ENCODE measurements at places on chromosomes 6 and 20.

DNA sequence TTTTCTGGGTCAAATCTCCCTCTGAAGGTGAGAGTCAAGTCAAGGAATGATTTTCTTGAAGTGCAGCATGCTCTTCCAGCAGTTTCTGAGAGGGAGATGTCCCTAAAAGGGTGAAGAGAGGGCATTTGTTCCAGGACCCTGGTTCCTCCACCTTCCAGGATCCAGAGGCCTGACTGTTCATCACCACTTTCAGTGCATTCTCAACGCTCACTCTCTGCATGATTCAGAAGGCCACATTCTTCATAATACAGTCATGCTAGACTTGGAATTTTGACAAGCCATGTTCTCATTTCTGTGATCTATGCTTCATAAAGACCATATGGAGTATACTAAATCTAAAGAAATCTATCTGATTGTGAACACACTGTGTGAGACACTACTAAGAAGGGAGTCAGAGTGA is 85.1 kb downstream of the PDE7B start:
- peak; percentile 99 for DNase-seq

DNA sequence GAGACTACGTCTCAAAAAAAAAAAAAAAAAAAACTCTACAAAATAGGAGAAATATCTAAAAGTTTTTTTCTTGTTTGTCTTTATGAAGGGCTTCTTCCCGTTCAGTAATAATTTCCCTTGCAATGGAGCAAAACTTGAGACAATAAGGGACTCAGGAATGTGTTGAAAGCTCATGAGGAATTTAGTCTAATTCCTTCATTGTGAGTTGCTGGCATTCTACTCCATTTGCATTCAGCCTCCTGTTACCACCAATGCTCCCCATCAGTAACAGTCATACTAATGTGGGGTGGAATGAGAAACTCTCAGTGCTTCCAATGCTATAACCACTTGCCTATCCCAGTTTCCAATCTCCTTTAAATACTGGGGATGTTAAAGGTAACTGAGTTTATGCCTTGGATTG is 576.7 kb upstream of the AGPAT4 start:
- DNase-seq: peak; percentile 78

- no peak for DNase-seq
Observed at GRCh38 chr6:40520678-40521077, 66.5 kb downstream of the LRFN2 start.

DNA sequence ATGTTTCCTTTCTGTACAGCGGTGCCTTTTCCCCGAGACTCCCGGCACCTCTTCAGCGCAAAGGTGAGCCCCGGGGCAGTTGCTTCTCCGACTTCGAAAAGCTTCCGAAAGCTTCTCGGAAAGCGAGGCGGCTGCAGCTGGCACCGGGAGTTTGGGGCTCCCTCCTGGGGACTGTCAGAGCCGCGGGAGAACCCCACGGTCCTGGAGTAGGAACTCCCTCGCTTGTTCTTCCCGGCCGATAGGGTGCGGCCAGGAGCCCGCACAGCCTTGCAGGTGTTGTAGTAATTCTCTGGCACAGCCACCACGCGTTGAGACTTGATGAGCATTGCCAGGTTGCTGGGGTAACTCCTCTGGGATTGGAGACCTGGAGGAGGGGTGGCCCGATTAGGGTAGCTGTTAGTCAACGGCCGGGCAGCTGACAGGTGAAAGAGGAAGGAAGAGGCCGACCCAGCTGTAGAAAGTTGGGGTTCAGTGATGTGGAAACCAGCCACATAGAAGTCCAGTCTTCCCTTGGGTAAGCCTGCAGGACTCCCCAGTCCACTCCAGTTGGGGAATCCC is 721 bp downstream of the KDM1B start:
- peak; percentile 33 for DNase-seq

DNA sequence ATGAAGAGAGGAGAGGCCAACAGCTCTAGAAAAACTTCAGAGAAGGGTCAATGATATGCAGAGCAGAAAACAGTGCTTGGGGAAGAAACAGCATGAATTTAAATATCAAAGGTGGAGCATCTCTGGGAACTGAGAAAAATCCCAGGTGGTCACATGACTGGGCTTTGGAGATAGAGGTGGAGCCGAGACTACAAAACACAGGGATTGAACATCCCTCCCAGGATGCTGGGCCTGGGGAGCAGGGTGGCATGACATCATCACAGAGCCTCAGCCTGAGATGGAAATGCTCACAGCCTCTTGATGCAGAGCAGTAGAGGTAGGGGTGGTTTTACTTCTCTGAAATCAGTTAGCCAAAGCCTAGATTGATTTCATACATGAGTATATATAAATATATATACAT is 529.5 kb downstream of the PRKN start:
- DNase-seq: no peak

- DNase-seq: peak; percentile 55
Observed at GRCh38 chr20:5844063-5844681, 94.0 kb downstream of the SHLD1 start.

- DNase-seq: no peak
Observed at GRCh38 chr6:90650041-90650940, 63.4 kb upstream of the MAP3K7 start.

DNA sequence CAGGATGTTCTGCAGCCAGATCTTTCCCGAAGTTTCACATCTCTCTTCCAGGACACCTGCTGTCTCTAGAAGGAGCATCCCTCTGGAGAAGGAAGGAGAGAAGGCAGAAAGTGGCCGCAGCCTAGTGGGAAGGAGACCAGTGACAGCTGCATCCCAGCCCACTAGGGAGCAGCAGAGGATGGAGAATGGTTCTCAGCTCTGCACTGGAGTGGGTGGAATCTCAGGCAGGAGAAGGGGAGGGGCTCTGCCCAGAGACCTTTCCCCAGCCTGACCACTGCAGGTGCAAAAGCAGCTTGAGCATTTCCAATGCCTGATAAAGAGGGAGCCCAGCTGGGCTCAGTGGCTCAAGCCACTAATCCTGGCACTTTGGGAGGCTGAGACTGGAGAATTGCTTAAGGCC is 32.3 kb downstream of the NCR2 start:
- peak; percentile 45 for DNase-seq

- DNase-seq: peak; percentile 95
Observed at GRCh38 chr20:41177636-41178035, 40.3 kb downstream of the PLCG1 start.

DNA sequence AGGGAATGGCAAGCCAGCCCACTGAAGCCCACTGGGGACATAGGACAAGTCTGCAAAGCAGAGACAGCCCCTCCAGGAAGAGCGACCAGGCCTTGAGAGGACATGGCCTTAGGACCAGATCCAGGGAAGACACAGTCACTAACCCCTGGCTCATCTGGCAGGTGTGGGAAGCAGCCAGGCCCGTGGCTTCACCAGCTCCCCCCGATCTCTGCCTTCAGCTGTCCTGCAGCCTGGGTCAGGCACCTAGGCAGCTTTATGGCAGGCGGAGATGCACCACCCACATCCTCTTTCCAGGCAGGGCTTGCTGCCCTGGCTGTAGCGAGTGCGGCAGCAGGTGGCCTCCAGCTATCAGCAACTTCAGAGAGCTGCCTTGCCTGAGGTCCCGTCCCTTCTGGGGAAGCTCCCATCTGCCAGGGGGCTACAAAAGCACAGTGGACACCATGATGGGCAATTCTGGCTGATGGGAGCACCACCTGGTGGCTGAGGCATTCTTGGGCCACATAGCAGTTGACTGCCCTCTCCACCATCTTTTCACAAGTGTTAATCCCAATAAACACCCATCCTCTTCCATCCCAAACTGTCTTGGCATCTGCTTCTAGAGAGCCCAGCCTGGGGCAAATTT is 85.8 kb downstream of the DZANK1 start:
- no peak for DNase-seq

GRCh38 chr6:56708810-56709597 is 66.3 kb upstream of the DST start:
- DNase-seq: peak; percentile 71

DNA sequence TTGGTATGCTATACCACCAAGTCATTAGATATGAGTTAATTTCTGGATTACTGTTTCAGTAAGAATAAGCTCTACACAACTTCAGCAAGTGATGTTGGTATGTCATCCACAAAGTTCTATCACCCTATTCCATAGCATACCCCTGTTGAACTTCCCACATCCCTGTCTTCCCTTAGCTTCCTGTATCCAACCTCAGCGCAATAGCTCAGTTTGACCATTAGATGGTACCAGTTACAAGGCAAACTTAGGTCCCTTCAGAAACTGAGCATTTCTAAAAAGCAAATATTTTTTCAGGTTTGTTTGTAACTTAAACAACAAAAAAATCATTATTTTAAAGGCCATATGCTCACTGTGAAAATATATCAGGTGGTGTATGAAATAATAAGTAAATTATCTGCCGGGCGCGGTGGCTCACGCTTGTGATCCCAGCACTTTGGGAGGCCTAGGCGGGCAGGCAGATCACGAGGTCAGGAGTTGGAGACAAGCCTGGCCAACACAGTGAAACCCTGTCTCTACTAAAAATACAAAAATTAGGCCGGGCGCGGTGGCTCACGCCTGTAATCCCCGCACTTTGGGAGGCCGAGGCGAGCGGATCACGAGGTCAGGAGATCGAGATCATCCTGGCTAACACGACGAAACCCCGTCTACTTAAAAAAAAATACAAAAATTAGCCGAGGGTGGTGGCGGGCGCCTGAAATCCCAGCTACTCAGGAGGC is 8.8 kb upstream of the MOG start:
- peak; percentile 25 for DNase-seq

DNA sequence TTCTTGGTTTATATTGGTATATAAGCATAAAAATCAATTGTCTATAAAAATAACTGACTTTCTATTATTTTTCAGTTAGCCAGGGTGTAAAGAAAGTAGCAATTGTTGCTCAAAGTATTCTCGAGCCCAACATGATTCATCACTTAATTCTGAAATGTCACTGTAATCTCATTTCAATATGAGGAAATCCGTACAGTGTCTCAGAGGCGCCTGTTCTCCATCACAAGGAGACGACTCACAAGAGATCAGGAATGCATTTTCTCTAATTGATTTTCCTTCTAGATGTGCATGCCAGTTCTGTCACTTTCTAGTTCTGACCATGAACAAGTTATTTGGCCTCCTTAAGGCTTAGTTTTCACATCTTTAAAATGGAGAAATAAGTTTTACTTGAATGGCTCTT is 753.1 kb downstream of the MAFB start:
- peak; percentile 61 for DNase-seq

- peak; percentile 68 for DNase-seq
Observed at GRCh38 chr6:27297857-27298730, 14.0 kb downstream of the POM121L2 start.

GRCh38 chr6:107318100-107318736 is 141.1 kb downstream of the PDSS2 start:
- peak; percentile 58 for DNase-seq

DNA sequence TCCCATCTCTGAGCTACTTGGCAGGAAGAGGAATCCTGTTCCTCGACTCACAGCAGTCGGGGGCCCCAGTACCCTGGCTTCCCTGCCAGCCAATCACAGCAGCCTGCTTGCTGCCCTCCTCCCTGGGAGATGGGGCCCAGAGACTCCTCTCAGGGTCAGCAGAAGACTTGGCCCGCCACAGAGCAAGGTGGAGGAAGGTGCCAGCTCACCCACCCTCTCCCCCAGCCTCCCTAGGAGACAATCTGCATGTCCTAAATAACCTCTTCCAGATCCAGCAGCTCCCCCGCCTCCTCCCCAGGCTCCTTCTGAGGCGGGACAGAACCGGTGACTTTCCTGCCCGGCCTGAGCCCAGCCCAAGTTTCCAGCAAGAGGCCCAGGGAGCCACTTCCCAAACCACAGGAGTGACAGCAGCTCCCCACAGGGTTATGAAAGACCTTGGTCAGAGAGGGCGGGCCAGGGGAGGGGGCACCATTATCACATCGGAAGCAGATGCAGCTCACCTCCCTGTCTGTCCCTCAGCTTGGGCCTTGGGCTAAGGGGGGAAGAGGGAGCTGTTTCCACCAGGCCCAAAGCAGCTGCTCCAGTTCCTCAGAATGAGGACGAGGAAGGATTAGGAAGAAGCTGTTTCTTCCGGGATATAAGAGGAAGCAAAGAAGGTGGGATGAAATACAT is 2.3 kb downstream of the CCND3 start:
- peak; percentile 54 for DNase-seq

Measured in fibroblast of skin of right biceps (primary cell).